ENCODE measurements at places on chromosomes 4 and X.

DNA sequence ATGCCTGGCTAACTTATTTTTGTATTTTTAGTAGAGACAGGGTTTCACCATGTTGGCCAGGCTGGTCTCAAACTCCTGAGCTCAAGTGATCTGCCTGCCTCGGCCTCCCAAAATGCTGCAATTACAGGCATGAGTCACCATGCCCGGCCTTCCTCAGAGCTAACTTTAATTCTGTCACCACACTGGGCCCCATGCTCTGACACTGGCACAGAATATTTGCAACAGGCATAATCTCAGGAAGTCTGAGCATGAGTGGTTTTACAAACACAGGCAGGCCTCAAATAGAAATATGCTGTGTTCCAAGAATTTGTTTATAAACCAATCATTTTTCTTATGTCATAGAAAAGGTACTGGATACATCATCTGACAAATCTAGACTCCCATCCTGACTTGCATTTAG is 32.7 kb upstream of the FAM9C start:
- no peak for DNase-seq

- DNase-seq = no peak
Measured at GRCh38 chr4:94400191-94400590, 51.6 kb upstream of the PDLIM5 start.

DNA sequence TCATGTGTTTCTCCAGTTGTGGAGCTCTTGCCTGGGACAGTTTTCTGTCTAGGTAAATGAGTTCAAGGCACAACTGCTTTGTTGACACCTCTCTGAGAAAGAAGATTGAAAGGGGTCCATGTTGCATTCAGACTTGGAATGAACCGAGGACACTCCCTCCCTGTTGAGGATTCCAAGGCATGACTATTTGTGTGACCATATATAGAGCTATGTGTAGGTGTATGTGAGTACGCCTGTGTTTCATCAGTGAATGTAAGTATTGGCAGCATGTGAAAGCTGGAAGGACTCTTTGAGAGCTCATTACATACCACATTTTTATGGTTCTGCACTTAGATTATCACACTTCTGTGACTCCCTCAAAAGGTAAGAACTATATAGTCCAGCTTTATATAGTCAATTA is 3.4 kb downstream of the HEPH start:
- DNase-seq = no peak

GRCh38 chrX:46178763-46179162 is 366.5 kb downstream of the ZNF674 start:
- no peak for DNase-seq

- DNase-seq = no peak
Measured at GRCh38 chr4:168503652-168504362, 7.0 kb downstream of the PALLD start.

DNA sequence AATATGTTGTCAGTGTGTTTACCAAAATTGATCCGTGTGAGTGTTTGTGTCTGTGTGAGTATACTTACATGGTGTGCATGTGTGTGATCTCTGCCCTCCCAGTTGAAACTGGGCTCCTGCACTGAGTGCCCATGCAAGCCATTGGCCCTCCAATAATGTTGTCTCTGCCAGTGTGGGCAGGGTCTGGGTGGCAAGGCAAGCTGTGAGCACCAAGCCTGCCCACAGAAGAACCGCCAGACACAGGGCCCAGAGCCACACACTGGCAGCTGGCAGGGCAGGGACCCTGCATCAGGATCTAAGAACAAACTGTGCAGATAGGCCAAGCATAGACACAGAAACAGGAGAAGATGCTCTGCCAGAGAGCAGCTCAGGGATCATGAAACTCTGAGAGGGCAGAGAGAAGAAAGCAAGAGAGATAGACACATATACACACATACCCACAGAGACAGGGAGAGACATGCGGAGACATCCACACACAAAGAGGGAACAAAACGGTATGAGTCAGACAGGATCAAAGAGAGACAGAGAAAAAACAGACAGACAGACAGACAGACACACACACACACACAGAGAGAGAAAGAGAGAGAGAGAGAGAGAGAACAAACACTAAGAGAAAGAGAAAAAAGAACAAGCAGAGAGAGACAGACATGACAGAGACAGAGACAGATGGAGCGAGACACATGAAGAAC is 555.0 kb downstream of the MID1IP1 start:
- DNase-seq = no peak

GRCh38 chrX:30822068-30822681 is 66.9 kb downstream of the TAB3 start:
- no peak for DNase-seq
